ENCODE measurements at places on chromosomes 1 and 21.

GRCh38 chr21:27805696-27806095 is 838.8 kb upstream of the ADAMTS5 start:
- no peak for DNase-seq

- DNase-seq, result no peak
These were observed 32.5 kb upstream of the FHAD1 start for GRCh38 chr1:15214527-15214926.

DNA sequence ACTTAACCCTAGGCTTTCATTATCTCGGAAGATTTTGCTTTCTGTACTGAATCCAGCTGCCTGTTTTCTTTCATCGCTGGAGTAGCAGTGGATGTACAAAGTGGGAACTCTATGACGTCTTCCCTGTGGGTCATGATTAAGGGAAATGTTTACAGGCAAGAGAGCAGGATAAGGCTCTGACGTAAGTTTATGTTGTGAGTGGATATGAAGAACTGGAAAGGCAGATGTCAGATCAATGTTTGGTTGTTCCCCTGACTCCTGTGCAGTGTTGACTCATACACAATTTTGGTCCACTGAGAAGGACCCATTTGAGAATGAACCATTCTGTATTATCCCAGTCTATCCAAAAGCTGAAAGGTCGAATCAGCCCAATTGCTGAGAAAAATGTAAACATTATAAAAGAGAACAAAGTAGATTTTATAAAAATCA is 292.4 kb downstream of the GRIK1 start:
- DNase-seq, result no peak

DNA sequence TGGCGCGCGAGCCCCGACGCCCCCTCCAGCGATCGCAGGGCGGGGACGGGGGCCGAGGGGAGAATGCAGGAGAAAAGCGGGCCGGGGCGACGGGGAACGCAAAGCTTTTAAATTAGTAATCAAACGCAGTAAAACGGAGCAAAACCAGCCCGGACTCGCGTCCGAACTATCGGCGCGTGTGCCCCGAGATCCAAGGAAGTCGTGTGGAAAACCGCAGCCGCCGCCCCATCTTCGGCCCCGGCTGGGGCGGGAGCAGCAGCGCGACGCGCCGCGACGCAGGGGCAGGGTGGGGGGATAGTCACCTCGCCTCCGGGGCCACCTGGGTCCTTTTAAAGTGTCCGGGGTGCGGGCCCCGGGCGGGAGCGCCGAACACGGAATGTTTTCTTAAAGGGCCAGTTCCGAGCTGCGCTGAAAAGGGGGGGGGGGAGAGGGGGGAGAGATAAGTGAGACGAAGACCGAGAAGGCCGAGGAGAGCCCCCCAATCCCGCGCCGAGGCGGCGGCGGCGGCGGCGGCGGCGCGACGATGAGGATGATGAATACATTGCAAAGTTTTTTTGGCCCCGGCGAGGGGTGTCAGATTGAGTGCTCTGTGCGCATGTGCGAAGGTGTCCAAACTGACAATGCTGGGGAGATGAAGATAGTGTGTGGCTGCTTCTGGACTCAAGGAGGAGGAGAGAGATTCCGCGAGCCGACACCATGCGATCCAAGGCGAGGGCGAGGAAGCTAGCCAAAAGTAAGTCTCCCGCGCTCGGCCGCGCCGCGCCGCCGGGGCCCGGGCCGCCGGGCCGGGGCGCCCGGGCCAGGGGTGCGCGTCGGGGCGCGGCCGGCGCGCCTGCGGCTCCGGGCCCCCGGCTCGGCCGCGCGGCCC is at the start of gene PRDM16:
Gene PRDM16, plus strand, starts transcription at position 640 of the 868 bp plus-strand sequence. Its CDS starts 57 bp downstream, at position 697.
- no peak for DNase-seq

GRCh38 chr1:57843760-57844159 is 419.9 kb upstream of the DAB1 start:
- DNase-seq, result no peak

- no peak for DNase-seq
These were observed 94.6 kb upstream of the TENT5C start for GRCh38 chr1:117511273-117511672.

GRCh38 chr1:71542155-71542554 is 461.3 kb upstream of the ZRANB2 start:
- DNase-seq, result no peak

DNA sequence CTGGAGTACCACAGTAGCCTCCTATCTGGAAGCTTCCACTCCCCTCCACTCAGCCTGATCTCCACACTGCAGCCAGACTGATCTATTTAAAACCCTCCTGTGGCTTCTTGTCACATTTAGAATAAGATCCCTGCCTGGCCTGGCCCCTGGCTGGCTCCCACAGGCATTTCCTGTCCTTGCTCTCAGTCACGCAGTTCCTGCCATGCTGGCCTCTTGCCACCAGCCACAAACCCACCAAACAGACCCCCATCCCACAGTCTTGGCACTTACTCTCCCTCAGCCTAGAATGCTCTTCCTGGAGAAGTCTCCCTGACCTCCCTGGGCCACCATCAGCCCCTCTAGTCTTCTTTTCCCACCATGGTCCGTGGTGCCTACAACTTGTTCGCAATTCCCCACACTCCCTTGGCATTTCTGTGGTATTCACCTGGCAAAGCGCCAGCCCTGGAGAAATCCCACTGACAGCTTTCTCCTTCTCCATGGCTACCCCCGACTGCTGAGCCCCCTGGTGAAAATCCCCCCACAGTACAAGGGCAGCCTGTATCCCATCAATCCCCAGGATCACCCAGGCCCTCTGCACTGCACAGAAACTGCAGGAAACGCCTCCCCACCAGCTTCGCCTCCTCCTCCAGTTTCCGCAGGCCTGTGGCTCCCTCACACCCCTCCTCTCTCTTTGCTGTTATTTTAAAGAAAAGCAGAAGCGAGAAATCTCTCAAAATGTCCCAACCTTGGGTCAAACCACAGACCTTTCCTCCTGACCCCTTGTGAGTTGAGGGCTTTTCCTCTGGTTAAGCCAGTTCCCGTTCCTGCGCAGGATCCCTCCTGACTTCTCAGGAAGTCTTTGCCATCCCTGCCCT is 94.5 kb downstream of the SYT2 start:
- DNase-seq, result no peak

DNA sequence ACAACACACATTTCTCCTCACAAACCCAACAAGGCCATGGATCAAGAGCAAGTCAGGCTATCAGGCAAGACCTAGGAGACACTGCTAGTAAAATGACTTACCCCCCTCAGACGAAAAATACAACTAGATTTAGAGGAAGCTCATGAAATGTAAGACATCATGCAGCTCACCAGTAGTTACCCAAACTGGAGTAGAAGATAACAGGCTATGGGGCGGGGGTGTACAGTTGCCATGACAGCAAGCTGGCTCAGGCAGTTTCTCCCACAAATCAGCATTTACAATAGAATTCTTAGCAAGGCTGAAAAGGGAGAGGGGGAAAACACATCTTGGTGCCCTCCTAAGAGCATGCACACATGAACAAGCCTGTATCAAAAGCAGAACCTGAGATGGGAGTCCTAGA is 13.9 kb downstream of the TPM3 start:
- no peak for DNase-seq

- DNase-seq, result no peak
These were observed 120.9 kb upstream of the IPO9 start for GRCh38 chr1:201708085-201708512.

DNA sequence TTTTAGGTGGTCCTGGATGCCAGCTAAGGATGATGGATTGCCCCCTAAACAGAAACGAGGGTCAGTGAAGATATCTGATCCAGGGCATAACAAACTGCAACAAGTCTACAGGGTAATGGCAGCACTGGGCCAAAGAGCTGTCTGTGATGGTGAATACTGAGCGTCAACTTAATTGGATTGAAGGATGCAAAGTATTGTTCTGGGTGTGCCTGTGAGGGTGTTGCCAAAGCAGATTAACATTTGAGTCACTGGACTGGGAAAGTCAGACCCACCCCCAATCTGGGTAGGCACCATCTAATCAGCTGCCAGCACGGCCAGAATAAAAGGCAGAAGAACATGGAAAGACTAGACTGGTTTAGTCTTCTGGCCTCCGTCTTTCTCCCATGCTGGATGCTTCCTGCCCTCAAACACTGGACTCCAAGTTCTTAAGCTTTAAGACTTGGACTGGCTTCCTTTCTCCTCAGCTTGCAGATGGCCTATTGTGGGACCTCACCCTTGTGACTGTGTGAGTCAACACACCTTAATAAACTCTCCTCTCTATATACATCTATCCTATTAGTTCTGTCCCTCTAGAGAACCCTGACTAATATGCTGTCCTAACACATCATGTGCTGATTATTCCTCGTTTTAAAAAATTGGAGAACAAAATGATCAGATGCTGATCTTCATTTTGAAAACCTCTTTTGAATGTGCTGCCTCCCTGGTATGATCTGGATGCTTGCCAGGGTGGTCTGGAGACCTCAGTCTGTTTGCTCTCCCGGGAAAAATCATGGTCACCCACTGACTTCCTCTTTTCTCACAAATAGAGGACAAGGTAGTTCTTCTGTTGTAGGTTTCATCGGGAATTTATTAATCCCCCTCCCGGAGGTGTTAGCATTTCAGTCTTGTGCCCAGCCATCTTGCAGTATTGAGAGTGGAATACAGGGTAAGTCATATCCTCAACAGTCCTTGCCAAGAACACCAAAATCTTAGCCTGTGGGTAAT is 234.7 kb downstream of the SETD4 start:
- DNase-seq, result no peak

DNA sequence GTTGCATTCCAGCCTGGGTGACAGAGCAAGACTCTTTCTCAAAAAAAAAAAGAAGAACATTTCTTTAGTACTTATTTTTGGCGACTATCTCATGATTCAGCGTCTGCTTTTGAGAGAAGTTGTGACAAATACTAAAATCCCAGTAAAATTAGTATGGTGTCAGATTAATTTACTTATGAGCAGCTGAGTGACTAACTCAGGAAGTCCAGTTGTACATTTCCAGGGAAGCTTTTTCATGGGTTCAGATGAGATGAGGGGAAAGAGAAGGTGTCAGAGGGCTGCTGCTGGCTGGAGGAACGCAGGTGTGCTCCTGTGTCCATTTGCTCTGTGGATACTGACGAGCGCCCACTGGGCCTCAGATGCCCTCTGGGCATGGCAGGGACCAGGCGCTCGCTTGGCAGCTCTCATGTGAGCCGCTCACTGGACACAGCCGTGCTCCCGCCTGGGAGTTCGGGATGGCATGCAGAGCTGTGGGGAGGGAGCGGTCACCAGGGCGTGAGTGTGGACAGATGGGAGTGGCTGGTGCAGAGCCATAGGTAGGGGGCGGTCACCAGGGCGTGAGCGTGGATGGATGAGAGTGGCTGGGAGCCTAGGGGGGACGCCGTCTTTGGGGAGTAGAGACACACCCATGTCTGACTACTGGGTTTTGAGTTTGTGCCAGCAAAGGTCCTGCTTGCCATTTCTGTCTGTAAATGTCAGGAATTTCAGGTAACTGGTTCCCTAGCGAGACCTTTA is 55.0 kb downstream of the ADARB1 start:
- no peak for DNase-seq

GRCh38 chr21:45022348-45022675 is 52.1 kb upstream of the ADARB1 start:
- no peak for DNase-seq

- DNase-seq, result no peak
These were observed 2.4 kb downstream of the PLPPR4 start for GRCh38 chr1:99266726-99267125.

- no peak for DNase-seq
These were observed 2.8 kb upstream of the HPCAL4 start for GRCh38 chr1:39694026-39694425.

GRCh38 chr1:154999571-155000410 is 2.8 kb upstream of the ZBTB7B start:
- no peak for DNase-seq

- no peak for DNase-seq
These were observed 66.0 kb downstream of the XCL2 start for GRCh38 chr1:168477792-168478191.

DNA sequence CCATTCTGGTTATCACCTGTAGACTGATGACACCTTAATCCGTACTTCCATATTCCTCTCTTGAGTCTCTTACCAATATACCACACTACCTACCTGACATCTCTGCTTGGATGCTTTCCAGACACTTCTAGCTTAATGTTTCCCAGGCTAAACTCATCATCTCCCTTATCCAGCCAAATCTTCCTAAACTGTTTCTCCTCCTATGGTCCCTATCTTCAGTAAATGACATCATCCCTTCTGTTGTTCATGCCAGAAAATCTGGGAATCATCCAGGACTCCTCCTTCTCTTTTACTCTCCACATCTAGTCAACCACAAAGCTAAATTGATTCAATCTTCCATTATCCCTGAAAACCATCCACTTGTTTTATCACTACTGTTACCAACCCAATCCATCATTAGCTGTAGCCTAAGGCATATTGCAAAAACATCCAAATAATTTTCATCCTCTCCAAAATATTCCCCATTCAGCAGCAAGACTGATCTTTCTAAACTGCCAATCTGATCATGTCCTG is 464.1 kb upstream of the BEND5 start:
- DNase-seq, result no peak

DNA sequence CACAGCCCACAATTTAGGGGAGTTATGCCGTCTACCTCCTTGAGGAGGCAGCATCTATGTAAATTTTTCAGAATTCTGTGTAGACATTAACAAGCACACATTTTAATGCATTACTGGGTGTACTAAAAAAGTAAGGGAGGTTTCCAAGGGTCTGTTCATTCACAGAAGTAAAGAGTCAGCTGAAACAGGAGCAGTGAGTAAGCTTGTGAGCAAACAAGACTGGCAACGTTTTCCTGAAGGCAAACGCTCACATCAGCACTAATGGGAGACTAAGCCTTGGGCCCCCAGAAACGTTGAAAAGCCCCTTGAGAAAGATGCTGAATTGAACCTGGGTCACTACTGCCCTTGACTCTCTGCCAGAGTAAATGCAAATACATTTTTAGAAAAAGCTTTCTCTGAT is 25.7 kb downstream of the RPRD2 start:
- no peak for DNase-seq

DNA sequence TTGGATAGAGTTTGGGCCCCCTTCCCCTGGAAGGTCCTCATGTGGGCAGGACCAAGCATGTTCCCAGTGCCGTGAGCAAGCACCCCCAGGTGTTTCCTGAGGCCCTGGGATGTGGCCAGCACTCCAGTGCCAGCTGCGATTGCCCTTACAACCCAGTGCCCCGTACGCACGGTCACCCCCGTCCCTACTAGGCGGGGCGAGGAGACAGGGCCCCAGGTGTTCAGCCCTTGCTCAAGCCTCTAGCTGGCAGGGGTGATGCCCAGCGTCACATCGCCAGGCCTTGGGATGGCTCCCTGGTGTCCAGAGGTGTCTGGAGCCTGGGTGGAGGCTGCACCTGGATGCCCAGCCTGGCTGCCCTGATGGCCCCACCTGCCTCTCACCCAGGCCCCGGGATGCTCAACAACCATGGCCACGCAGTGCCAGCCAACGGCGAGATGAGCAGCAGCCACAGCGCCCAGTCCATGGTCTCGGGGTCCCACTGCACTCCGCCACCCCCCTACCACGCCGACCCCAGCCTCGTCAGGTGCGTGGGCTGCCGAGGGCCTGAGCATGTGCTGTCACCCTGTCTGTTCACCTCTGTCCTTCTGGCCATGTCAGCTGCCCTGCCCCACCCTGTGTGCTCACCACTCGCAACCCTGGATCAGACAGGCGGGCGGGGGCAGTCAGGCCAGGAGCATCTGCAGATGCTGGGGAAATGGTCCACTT is 21.6 kb upstream of the CCDC27 start:
- DNase-seq, result no peak

Measured in Panc1 (cell line).